ENCODE measurements at places on chromosomes 1 and 21.

DNA sequence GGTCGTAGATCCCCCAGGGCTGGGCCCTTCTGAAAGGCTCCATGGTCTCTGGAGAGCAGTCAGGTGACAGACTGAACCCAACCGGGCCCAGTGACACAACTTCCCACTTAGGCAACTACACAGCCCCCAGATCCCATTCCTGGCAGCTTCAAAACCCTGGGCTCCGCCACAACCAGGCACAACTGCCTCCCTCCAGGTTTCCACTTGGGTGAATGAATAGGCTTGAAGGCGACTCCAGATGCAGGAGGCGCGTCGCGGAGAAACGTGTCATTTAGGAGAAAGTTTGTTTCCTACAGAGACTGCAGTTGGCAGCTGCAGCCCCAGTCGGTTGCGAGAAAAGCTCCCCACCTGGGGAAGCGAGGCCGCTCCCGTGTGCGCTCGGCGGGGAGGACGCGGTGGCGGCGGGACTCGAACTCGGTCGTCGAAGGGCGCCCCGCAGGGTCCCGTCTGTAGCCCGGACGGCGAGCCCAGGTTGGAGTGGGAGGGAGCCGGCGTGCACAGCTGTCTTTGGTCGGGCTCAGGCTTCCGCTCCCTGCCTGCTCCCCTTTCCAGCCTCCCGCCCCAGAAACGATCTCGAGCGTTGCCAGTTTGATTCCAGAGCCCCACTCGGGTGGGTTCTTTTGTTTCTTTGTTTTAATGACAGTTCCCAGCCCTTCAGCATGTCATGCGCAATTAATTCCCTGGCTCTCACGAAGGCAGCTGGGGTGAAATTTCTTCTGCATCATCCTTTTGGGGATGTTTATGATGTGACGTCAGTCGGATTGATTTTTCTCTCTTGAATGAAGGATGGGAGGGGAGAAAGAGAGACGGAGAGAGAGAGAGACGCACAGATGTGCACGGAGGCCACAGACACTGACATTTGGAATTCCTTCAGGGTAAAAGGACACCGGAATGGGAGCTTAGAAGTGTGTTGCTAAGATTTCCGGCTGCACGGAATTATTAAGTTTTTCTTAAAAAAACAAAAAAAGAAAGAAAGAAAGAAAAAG, 862 bp upstream of the SGIP1 start:
- DNase-seq = peak; percentile 14

DNA sequence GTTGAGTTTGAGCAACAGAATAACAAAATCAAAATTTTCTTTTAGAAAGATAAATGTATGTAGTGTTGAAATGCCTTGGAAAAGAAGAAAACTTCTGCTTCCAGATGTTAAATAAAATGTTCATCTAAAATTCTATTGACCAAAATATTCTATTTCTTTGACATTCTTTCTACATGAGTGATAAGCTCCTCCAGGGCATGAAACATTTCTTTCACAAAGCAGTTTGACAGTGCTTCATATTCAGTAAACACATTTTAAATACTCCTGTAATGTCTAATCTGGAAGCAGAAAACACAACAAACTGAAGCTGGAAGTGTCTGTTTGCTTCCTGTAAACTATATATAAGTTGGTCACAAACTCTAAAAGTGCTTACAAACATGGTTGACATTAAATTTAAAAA, 61.5 kb downstream of the RGS21 start:
- DNase-seq = no peak

GRCh38 chr1:27122652-27123051, 32.3 kb downstream of the SLC9A1 start:
- DNase-seq = peak; percentile 69

- no peak for DNase-seq
These were observed 15.5 kb downstream of the TMEM59 start for GRCh38 chr1:54037476-54037875.

DNA sequence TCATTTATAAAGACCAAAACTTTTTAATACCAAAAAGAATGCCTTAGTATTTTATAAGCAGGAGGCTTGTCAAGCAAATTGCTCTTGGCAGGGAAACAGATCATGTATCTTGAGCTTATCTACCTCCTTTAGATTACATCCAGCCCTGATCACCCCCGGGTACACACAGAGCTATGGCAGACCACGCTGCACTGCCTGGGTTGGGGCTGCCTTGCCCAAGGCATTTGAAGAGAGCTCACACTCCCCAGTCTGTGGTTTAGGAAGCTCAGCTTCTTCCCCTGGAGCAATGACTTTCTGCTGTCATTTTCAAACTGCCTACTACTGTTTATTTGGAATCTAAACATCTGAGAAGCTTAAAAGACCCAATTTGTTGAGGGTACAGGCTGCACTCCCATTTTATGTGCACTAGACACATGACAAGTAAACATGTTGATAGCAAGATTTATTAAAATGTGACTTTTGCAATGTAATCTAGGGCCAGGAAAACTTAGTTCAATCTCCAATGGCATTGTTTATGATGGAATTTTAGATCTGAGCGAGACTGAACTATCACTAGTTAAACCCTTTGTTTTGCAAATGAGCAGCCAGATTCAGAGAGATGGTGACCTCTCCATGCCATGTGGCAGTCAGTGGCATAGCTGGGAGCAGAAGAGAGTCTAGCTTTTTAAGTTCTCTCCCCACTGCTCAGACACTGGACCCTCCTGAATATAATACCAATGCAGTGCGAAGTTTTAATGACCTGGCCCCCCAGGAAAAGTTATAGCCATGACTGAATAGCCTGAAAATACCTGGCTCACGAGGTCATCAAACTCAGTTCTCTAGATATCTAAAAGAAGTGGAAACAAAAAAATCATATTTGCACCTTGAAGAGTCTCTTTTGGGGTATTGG, 214.9 kb downstream of the HLX start:
- DNase-seq = no peak

DNA sequence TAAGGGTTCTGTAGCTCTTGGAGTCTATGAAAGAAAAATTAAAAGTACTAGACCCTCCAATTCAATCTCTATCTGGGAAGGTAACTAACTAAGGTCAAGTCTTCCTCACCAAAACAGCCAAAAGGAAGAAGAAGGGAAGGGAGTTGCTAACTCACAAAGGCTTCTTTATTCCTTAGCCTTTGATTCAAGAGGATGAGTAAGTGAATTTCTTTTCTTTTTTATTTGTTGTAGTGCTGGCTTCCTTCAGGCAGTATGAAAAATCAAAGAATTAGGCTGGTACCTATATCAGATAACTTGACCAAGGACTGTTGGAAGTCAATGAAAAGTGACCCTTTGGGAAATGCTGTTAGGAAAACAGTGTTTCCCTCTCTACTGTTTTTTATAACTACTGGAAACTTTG, 144.4 kb upstream of the NRIP1 start:
- DNase-seq = no peak

DNA sequence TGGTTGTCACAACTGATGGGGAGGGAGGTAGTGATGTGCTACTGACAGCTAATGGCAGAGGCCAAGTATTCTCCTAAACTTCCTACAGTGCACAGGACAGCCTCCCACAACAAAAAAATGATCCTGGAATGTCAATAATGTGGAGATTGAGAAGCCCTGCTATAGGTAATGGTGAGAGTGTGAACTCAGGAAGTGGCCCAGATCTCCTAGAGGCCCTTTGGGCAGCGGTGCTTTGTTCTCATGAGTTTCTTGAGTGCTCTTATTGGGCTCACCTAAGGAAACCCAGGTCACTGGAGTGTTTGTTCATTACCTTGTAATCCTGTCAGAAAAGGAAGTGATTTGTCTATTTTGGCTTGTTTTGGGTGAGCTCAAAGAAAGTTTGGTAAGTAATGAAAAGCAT, 5.9 kb downstream of the OTUD3 start:
- no peak for DNase-seq

DNA sequence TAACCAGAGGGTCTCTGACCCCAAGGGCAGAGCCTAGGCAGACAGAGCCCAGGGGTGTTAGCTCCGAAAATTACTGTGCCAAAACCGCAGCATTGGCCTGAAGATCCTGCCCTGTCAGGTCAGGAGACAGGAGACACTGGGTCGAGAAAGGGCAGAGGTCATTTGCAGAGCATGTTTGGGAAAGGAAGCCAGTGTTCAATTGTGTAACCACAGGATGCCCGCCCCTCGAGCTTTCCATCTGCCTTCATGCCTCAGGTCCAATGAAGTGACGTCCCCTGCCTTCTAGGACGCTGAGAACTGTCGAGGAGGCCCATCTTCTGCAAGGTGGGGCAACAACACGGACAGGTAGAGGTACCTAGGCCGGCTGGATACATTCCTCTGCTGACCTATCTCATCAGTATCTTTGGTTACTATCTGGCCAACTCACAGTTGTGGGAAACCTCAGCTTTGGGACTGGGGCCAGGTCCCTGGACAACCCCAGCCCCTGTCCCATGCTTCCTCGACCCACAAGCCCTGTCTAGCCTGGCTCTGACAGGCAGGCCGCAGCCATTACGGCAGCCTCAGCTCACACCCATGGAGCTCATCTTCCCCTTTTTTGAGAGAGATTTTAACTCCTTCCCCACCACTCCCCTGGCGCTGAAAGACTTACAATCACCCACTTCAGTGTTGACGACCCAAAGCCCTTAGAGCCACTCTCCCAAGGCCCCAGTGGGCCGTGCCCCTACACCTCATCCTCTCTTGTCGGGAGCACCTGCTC, 1.3 kb downstream of the ARL8A start:
- DNase-seq = no peak

- DNase-seq = peak; percentile 97
These were observed 100.0 kb downstream of the HHAT start for GRCh38 chr1:210428696-210429095.

DNA sequence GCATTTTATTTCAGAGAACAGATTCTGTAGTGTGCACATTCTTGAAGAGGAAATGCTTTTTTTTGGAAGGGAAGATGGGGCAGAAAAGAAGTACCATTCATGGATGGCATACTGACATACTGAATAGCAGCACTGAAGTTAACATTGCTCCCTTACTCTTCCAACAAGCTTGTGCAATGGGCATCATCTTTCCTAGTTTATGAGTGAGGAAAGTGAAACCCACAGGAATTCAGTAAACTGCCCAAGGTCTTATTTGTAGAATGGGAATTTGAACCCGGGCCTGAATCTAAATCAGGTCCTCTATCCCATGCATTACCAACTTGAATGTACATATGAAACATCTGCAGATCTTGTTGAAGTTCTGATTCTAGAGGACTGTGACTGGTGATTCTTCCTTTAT, 215.7 kb upstream of the FGGY start:
- DNase-seq = no peak

- DNase-seq = no peak
These were observed 232.6 kb upstream of the PLXNA2 start for GRCh38 chr1:208476846-208477170.

DNA sequence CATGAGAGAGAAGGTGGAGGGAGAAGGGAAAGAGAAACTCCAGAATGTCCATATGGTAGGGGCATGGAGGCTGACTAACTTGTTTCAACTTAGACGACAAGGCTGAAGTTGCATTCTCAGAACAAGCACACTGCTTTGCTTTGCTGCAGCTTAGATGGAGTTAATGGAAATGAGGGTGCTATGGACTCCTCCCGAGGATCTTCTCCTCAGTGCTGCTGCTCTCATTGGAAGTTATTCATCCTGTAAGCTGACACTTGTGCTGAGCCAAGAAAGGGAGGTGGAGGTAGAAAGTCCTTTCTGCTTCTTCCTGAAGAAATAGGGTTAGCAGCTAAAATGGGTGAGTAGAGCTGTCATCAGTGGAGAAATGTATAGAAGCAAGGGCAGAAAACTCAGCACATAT, 215.3 kb downstream of the SEC16B start:
- DNase-seq = no peak

DNA sequence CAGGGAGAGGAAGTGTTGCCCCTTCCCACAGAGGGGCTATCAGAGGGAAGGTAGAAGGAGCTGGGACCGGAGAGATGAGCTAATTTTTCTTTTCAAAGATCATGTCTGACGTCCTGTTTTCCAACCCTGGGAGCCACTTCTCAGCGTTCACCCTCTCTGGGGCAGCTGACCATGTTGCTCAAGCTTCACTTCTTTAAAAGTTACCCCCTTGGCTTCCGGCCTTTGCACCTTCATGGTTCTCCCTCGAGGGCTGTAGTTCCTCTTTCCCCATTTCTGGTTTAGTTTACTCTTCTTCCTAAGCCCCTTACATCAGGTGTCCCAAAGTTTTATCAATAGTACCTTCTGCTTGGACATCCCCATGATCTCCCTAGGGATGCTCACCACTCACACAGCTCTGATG, 23.8 kb upstream of the CSF1 start:
- no peak for DNase-seq

GRCh38 chr1:219773775-219774174, 154.6 kb downstream of the SLC30A10 start:
- no peak for DNase-seq

GRCh38 chr21:44531606-44532564, 8.1 kb downstream of the KRTAP10-1 start:
- no peak for DNase-seq

DNA sequence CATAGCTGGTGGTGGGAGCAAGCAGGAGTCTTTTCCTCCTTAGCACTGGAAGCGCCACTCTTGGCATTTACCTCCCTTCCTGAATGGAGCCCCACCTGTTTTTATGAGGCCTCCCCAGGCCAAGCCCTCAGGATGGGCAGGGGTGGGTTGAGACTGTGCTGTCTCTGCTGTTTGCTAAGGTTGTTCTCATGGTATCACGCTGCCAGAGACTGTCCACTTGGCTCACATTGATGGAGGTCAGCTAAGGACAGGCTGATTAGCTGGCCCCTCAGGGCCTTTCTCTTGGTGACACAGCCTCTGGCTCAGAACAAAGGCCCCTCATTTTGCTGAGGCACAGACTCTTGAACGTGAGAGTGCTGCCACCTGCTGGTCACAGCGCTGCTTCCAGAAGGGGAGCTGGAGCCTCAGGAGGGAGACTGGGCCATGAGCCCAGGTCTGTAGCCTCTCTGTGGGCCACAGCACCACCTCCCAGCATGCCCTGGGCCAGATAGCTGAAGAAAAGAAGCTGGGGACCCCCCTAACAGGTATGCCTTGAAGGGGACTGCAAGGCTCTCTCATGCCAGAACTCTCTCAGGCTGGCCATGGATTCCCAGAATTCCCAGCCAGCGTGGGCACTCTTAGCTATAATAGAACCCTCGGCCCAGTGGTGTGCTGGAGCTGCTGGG, 85.6 kb downstream of the CD58 start:
- peak; percentile 67 for DNase-seq

GRCh38 chr1:153536671-153537375, 1.0 kb upstream of the S100A6 start:
- no peak for DNase-seq

- no peak for DNase-seq
These were observed 507.2 kb upstream of the PBX1 start for GRCh38 chr1:164051782-164052181.
